ENCODE measurements at places on chromosomes 5 and 9. TPM values are rescaled to one million over a fixed set of nuclear protein-coding genes. Genes with fewer than 3 reads are reported as not detected.

The HEMGN gene
- 0.22 TPM for total RNA-seq

The TLX3 gene
- total RNA-seq, result not detected

The GOLGA2 gene
- total RNA-seq, result 35.8 TPM

DNA sequence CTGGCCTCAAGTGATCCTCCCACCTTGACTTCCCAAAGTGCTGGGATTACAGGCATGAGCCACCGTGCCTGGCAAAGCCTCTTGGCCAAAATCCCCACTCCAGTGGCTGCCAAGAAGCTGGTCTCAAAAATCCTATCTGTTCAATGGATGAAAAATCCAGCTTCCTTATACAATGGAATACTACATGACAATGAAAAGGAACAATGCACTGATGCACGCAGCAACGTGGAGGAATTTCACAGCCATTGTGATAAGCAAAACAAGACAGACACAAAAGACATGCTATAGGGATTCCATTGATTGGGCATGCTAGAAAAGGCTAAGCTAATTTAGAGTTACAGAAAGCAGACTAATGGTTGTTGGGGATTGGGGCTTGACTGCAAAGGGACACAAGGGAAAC lies 13.1 kb upstream of the SFXN1 start:
- H3K4me3 ChIP-seq, result no peak overlapping the region
- no peak overlapping the region for H3K27ac ChIP-seq
- H3K27me3 ChIP-seq, result no peaks in the 10 kb centered on the region
- no peaks in the 10 kb centered on the region for H3K4me1 ChIP-seq

GRCh38 chr9:84996029-84996428 lies 326.5 kb downstream of the NTRK2 start:
- H3K27me3 ChIP-seq, result no peaks in the 10 kb centered on the region
- no peaks in the 10 kb centered on the region for H3K4me1 ChIP-seq
- no peak for DNase-seq
- no peaks in the 10 kb centered on the region for H3K36me3 ChIP-seq
- H3K27ac ChIP-seq, result no peak overlapping the region

GRCh38 chr9:75121914-75122558 lies 33.7 kb downstream of the OSTF1 start:
- no peaks in the 10 kb centered on the region for H3K27me3 ChIP-seq
- H3K4me1 ChIP-seq, result no peaks in the 10 kb centered on the region
- H3K36me3 ChIP-seq, result peaks cover 6% of the 10 kb centered on the region
- no peak overlapping the region for H3K27ac ChIP-seq
- H3K4me3 ChIP-seq, result no peak overlapping the region

The MTX3 gene
- total RNA-seq, result 18.0 TPM

The PTPRD gene
- 1.5 TPM for total RNA-seq

The PCDHGB2 gene
- 3.6 TPM for total RNA-seq
